ENCODE measurements at places on chromosomes 6 and 20.

GRCh38 chr6:44081753-44082152 is 45.5 kb downstream of the MRPL14 start:
- DNase-seq: no peak

DNA sequence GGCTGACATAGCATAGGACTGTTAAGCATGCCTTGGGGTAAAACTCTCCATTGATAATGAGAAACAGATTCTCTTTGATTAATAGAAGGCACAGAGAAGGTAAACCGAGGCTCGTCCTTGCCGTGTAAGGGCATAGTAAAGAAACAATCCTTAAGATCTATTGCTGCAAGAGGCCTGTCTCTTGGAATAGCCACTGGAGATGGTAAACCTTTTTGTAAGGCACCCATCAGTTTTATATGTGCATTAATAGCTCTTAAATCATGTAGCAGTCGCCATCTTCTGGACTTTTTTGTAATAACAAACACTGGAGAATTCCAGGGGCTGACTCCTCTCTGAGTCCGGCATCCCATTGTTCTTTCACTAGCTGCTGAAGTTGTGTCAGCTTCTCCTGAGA is 8.4 kb upstream of the ABHD12 start:
- DNase-seq: no peak

GRCh38 chr6:3151691-3152090 is 5.7 kb downstream of the TUBB2A start:
- no peak for DNase-seq

DNA sequence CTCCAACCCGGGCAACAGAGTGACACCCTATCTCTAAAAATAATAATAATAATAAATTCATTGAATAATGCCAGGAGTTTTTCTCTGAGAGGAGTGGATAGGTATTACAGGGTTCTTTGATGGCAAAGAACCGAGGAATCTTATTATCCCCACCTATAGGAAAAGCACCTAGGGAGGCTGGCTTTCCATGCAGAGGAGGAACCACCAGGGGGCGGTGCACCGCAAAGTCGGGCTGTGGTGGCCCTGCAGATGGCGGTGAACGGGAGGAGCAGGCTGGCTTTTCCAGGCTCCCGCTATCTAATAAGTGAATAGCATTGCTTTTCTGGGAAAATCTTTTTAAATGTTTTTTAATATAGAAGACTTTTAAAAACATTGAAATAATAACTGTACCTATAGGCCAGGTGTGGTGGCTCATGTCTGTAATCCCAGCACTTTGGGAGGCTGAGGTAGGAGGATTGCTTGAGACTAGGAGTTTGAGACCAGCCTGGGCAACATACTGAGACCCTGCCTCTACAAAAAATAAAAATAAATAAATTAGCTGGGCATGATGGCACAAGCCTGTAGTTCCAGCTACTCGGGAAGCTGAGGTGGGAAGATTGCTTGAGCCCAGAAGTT is 864.2 kb downstream of the KIF16B start:
- no peak for DNase-seq

DNA sequence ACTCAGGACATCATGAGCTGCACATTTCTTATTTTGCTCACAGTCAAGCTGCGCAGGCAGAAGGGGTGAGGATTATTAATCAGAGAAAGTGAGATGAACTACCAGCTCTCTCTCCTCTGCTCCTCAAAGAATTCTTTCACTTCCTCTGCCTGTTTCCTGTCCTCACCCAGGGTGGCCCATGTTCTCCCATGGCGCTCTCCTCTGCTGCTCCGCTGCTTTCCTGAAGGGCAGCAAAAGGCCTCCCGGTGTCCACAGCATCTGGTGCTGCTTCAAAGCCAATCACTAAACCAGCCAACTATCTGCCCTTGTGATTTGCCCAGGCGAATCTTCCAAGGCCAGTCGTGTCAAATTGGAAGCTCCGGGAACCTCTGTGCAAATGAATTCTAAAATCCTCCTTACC is 324.2 kb downstream of the TPBG start:
- DNase-seq: no peak

DNA sequence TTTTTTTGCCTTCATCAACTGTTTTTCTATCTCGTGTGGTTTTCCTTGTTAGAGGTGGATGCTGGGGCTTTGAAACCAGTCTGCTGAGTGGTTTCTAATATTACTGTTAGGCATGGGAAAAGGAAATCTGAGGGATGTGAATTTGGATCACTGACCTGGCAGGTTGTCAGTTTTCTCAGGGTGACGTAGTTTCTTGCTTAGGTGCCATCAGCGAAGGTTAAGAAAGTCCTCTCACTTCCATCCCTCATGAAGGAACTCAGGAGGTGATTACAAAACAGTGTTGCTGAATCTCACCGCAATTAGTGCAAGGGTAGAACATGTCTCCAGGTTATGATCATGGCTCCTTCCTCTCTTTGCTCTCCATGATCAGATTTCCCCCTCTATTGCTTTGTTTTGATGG is 135.9 kb downstream of the SOX4 start:
- DNase-seq: no peak

- DNase-seq: no peak
These were observed 17.5 kb downstream of the KIAA1755 start for GRCh38 chr20:38242848-38243708.

GRCh38 chr6:5338177-5338960 is 77.1 kb downstream of the FARS2 start:
- DNase-seq: peak; percentile 26

DNA sequence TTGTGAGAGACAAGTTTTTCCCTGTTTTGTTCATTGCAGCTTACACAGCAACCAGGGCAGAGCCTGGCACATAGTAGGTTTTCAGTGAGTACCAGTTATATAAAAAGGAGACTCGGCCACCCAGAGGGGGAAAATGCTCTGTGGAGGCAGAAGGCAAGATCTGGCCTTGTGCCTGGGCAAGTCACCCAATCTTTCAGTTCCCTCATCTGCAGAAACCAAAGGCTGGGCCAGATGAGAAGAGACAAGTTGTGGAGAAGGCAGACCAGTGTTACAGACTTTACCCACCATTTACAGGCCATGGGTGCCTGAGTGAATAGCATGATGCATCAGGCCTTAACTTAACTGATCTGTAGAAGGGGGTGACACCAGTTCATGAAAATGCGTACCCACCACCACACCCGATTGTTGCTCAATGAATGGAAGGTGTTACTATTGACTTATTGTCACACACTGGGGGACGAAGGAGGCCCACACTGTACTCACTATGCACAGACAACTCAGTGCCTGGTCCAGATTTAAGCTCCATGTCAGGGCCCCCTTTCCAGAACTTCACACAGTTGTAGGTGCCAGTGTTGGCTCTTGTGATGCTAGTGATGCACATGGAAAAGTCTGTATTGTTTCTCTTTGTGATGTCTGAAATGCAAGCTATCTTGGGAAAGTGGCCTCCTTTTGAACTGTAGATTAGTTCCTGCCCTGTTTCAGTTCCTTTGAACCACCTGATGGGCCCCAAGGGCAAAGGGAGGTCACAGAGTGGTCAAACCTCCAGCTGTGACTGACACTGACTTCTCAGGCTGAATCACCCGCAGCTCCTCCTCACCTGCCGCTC is 64.3 kb upstream of the SIRPG start:
- no peak for DNase-seq

DNA sequence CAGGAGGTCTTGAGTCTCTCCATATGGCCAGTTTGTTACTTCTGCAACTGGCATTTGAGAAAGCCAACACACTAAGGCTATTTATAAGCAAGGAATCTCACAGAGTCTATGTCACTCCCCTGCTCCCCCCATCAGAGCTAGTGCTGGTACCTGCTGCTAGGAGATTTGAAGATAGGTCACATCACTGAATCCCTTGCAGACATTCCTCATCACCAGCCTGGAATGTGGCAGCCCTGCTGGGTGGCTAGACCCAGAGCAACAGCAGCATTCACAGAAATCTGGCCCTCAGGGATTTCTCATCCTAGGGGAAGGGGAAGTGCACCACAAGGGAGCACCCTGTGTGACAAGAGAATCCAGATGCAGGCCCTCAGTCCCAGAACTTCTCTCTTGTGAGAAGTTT is 672.1 kb downstream of the HACE1 start:
- no peak for DNase-seq

All from T-helper 1 cell (primary cell).